ENCODE measurements at places on chromosomes 3 and 15.

GRCh38 chr3:126438746-126439145 lies 36.9 kb downstream of the ZXDC start:
- no peak for DNase-seq

DNA sequence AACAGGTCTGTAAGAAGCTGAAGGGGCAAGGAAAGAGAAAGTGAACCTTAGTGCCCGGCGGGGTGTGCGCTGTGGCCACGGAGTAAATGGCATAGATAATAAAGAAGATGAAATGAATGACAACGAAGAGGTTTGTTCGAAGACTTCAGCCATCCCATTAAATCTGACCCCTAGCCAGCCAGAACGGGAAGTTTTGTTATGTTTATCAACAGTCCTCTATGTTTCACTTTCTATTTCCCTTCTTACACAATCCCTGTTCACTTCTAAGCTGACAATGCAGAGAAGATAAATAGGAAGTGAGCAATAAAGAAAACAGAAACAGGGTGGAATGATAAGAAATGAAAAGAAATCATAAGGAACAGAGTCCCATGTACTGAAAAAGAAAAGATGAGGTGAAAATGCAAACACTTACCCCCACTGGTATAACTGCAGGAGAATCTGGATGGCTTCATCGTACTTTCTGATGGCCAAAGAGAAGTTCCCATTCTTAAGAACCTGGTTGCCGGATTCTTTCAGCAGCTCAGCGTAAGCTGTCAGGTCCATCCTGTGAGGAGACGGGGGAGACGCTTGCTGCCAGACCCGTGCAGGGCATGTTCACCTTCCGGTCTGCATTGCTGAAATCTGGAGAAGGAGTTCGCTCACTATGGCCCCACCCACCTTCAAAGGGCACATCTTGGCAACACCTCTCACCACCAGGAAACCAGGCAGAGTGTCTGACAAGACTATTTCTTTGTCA lies 36.8 kb downstream of the TRANK1 start:
- no peak for DNase-seq

DNA sequence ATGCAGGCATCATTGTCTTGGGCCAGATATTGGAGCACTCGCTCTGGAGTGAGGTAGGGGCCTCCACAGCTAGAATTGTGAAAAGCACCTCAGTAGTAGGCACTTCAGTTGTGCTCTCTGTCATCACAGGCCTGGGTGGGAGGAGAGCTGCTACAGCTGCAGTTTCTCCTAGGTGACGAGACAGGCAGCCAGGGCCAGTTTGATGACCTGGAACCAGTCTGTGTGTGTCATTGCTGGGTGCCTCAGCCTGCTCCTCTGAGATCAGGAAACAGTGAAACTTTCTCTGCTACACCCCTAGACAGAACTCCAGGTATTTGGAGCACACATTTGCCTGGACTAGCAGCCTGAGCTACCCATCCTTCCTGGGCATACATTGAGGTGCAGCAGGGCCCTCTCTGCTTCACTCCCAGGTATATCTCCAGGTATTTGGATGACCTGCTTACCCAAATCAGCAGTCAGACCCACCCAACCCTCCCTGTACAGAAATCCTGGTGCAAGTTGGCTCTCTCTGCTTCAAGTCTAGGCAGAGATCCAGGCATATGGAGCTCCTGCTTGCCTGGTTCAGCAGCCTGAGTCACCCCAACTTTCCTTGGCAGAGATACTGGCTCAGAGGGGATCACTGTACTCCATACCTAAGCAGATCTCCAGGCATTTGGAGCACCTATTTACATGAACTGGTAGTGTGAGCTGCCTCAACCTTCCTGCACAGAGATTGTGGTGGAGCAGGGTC lies 54.3 kb upstream of the SGO1 start:
- DNase-seq: no peak

- DNase-seq: no peak
Measured at GRCh38 chr3:158368271-158368670, 202.7 kb upstream of the MLF1 start.

- DNase-seq: no peak
Measured at GRCh38 chr3:188491276-188491687, 337.3 kb downstream of the LPP start.

GRCh38 chr3:116040152-116040551 lies 405.1 kb downstream of the LSAMP start:
- no peak for DNase-seq

GRCh38 chr3:52195823-52196331 lies 2.1 kb upstream of the ALAS1 start:
- DNase-seq: no peak

GRCh38 chr3:104598848-104599511 lies 767.7 kb upstream of the ALCAM start:
- DNase-seq: no peak

DNA sequence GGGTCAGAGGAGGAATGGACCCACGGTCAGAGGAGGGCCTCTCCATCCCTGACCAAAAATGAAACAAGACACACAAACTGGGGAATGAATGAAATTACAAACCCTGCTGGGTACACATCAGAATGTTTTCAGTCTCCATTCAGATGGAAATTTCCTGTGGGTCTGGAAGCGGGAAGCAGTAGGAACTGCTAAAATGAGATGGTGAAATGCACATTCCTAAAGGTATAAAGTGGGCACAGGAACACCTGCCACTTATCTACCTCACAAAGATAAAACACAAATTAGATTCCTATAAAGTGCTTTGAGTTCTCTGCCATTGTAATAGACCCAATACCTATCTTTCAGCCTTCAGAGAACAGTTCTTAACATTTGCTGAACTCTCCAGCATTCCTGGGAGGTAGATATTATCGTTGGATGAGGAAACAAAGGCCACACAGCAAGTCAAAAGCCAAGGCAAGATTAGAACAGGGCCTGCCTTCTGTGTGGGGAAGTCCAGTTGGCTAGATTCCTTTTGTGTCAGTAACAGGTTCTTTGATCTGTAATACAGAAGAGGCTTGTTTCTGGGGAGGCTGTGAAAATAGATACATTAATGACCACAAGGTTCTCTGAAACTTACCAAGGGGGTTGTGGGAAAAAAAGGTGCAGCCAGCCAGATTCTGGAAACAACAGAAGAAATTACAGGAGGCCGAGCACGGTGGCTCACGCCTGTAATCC lies 98.4 kb downstream of the IGF2BP2 start:
- DNase-seq: no peak

DNA sequence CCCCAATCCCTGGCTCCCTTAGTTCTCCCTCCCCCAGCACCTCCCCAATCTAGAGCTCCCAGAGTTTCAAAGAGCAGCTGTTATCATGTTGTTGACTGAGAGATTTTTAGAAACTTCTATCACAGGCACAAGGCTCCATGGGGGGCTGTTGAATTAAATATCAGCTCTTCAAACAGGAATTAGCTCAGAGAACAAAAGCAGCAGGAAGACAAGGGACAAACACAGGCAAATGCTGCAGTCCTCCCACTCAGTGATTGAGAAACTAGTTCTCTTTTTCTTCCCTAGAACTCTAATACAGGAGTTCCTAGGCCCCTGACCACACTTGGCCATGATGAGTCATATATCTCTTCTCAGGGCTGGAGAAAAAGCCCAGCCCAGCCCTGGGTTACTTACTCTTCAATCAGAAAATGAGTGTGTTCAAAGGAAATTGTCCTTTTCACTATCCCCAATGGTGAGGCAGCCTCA lies 262.1 kb downstream of the IGSF11 start:
- no peak for DNase-seq

GRCh38 chr3:97896547-97896946 lies 74.7 kb downstream of the CRYBG3 start:
- no peak for DNase-seq

GRCh38 chr3:120477781-120478180 lies 27.0 kb upstream of the FSTL1 start:
- no peak for DNase-seq

- DNase-seq: no peak
Measured at GRCh38 chr3:8317661-8318649, 183.7 kb upstream of the LMCD1 start.

DNA sequence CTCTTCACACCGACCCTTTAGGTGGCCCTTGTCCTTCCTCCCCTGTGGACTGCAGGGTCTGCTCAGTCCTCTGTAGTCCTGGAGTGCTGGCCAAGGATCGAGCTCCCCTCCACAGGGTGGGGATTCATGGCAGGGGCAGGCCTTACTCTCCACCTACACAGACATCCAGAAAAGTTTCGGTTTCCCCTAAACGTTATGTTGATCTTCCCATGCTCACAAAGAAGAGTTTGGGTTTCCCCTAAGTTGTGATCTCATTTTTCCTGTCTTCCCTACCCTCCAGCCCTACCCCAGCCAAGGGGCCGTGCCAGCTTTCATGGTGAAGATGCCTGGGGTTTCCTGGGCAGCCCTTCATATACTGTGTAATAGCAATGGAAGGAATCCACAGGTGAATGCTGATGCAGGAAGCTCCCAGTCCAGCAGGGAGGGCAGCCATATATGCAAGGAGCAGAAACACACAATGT lies 10.3 kb downstream of the STOML1 start:
- no peak for DNase-seq

DNA sequence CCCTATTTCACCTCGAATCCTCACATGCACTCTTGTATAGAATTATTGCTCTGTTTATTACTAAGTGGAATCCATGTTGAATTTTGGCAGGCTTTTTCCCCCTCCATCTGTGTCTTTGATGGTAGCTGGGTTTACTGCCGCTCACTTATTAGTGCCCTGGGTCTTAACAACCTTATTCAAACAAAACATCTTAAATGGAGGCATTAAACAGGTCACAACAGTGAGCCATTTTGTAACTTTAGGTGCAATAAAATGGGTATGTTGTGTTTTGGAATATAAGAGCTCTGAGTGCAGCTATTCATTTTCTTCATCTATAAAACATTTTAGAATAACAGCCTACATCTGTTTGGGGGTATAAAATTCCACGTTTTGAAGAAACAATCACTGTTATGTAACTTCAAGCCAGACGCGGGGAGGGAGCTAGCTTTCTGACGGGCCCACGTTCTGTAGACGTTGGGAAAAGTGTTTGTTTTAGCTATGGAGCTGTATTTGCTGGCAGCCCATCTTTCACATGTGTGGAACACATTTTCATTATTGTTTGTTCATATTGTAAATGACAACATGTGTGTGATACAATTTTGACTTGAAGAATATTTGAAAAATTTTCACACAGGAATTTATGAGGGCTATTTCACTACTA lies 122.0 kb downstream of the SLC25A26 start:
- DNase-seq: no peak

DNA sequence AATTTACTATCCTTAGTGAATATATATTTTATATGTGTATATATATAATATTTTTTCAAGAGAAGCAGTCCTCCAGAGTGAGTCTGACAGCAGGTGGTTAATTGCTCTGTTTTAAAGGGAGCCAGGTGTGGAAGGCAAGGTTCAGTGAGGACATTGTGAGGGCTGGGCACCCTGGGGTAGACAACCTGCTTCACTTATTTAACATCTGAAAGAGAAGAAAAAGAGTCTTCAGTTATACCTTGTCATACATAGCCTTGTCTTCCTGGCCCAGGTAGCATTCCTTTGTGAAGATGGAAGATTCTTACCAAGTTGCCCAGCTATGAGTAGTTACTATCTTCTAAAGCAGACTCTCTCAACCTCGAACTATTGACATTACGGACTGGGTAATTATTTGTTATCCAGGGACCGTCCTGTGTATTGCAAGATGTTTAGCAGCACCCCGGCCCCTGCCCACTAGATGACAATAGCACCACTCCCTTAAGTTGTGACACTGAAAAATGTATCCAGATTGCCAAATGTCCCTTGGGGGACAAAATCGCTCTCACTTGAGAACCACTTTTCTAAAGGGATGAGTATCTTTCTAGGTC lies 336.0 kb upstream of the TRIM42 start:
- DNase-seq: no peak

- DNase-seq: no peak
Measured at GRCh38 chr15:92909136-92909781, 9.1 kb downstream of the CHD2 start.

- DNase-seq: no peak
Measured at GRCh38 chr3:142912402-142913172, 23.7 kb upstream of the PCOLCE2 start.

GRCh38 chr3:100043271-100043670 lies 71.0 kb downstream of the FILIP1L start:
- DNase-seq: no peak

DNA sequence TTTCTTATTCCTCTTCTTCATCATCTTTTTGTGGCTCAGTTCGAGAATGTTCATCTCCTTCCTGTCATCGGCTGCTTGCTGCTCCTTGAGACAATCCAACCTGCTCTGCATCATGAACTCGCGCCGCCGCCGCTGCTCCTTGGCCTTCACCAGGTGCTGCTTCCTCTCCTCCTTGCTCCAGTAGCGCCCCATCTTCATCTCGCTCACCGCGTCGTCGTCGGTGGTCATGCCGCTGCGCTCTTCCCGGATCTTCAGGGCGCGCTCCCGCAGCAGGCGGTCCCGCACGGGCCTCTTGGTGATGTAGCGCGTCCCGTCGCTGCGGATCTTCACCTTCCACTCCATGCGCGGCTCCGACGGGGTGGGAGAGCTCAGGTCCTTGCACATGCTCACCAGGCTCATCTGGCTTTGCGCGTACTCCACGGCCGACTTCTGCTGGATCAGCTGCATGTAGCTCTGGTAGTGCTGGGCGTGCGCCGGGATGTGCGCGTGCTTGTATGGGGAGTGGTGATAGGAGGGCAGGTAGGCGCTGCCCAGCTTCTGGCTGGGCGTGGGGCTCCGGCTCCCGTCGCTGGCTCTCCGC lies 241.2 kb downstream of the PDZRN3 start:
- DNase-seq: no peak

DNA sequence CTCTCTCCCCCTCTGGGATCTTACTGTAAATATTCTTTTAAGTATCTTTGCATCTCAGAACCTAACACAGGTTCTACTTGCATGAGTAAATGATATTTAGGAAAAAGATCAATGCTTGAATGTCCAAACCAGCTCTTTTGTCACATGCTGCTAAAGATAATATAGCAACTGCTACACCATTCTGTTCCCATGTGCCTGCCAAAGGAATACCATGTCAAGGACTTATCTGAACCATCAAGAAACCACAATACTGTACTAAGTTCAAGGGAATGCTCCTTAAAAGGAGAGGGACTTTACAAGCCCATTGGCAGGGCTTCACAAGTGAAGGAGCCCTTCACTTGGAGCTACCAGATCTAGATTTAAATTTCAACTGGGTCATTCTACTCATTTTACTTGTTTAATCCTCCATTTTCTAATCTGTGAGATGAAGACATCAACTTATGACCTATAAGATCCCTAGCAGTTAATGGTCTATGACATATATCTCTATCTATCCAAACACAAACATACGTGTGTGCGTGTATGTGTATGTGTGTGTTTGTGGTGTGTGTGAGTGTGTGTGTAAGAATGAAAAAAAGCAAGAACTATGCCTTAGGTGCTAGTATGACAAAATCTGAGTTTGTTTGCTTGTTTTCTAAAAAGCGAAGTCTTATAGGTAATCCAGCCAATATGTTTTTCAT lies 13.0 kb upstream of the SEC62 start:
- DNase-seq: no peak
